ENCODE measurements at places on chromosomes 11 and 22.

DNA sequence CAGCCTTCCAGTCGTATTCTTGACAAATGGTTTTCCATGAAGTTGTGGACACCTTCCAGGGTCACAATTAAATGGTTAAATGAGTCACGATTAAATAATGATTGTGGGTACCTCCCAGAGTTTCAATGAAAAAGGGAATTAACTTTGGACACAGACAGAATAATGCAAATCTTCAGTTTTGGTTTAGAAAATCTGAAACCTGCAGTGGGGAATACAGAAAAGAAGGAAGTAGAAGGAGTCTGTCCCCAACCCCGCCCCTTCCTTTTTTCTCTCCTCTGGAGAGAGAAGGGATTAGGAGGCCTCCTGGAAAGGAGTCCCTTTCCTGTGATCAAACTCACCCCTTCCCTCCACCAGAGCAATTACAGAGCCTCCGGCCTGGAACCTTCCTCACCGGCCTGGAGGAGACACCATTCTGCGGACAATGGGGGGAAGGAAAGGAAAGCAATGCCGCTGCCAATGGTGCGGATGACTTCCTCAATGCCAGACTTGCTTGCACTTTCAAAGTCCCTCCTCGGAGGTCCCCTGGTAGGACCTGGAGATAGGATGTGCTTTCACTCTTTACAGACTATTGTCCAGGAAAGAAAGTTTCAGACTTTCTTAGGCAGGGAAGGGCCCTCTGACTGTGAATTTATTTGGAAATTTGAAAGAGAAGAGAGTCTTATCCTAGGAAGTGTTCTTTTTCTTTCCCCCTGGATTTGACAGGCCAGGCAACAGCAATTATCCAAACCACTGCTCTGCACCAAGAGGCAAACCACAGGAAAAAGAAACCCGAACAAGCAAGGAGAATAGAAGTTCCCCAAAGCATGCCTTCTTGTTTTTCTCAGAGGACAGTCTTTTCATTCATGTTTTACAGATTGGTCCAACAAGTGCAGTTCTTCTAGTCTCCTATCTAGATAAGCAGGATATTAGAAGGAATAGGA lies 86.8 kb downstream of the PTPRJ start:
- no peak for DNase-seq

DNA sequence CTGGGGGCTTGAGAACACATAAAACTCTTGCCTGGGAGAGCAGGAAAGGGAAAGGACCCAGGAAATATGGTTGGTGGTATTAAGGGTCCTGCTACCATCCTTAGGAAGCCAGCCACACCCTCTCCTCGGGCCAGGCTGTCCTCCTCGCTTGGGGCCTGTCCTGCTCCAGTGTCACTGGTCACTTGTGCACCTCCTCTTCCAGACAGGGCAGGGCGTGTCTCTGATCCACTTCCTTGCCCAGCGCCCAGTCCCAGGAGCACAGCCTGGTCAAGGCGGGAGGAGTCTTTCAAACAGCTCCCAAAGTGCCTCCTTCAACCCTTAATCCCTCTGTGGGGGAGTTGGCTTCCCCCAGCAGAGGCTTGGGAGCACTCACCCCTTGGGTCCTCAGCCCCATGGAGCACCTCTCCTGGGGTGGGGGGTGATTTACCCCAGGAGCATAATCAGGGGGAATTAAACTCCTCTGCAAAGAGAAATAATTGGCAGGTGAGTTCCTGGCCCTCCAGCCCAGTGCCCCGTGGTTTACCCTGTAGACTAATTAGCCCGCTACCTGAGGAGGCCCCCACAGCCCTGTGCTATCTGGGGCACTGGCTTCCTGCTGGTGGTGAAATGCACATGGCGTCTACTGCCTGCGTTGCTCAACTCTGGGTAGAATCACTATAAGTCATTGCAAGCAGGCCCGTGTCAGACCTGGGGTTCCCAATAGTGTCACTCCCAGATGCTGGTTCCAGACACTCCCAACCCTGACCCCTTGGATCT lies 8.0 kb downstream of the TMPRSS6 start:
- no peak for DNase-seq

DNA sequence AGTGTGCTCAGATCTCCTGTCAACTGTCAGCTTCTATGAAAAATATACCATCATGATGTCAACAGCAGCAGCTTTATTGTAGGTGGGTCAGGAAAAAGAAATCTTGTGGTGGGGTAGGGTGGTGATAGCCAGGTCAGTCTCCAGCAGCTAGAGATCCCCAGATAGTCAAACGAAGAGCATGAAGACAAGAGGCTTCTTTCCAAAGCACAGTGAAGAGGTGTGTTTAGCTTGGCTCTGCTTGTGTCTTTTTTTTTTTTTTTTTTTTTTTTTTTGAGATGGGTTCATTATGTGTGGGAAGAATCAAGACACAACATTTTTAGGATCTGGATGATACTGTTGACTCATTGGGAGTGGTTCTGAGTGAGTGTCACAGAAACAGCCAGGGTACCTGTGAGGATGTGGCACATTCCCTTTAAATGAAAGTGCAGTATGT lies 1075.5 kb downstream of the NTM start:
- no peak for DNase-seq

GRCh38 chr11:63622323-63622722 lies 8.1 kb upstream of the PLAAT3 start:
- peak; percentile 91 for DNase-seq

GRCh38 chr11:66625041-66625751 lies 8.8 kb downstream of the RBM14 start:
- no peak for DNase-seq

DNA sequence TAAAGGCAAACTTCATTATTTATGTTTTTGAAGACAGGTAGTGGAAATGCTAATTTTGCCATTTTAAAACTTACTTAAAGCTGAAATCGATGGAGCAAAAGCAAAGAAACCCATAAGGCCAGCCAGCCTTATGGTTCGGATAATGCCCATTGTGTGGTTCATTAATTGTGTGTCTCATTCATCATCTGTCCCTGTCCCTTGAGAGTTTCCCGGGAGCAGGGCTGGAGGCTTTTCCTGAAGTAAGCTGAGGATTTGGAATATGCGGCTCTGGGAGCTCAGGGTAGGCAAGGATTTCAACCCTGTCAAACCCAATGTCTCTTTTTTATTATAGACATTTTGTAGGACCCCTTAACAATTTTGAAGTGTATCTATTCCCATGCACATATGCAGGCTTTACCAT lies 790.0 kb upstream of the KIRREL3 start:
- no peak for DNase-seq

All from HuH-7 (cell line).